Activated gamma-delta T cell treated with anti-CD3 and anti-CD28 coated beads, Interleukin-2, amount 50 U/mL, for 16 hours (primary cell): ENCODE measurements at places on chromosomes 5 and 9.

- no peak for DNase-seq
Observed at GRCh38 chr5:93995126-93995621, 253.8 kb upstream of the POU5F2 start.

DNA sequence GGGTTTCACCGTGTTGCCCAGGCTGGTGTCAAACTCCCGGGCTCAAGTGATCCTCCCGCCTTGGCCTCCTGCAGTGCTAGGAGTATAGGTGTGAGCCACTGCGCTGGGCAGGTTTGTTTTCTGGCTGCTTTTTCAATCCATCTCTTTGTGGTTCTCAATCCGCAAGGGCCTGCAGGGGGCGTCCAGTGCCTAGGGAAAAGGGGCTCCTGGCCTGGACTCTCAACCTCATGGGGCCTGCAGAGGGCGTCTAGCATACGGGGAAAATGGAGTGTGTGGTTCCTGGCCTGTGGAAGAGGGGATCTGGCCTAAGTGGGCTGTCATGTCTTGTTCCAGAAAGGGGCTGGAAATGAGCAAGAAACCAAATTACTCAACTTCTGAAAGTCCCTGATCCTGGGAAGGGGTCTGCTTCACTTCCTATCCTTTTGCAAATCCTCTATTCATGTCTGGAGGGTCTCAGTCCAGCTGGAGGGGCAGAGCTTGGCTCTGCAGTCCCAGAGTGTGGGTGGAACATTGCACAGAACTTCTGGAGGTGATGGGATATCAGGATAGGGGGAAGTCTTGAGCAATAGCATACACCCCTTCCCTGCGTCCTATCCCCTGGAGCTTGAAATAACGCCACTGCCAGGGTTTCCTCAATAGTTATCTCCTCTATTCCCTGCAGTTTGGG is 12.7 kb upstream of the CCL27 start:
- DNase-seq, result no peak

GRCh38 chr9:117444501-117444900 is 29.6 kb upstream of the ASTN2 start:
- no peak for DNase-seq

GRCh38 chr5:139893873-139894272 is 98.3 kb downstream of the PSD2 start:
- no peak for DNase-seq

DNA sequence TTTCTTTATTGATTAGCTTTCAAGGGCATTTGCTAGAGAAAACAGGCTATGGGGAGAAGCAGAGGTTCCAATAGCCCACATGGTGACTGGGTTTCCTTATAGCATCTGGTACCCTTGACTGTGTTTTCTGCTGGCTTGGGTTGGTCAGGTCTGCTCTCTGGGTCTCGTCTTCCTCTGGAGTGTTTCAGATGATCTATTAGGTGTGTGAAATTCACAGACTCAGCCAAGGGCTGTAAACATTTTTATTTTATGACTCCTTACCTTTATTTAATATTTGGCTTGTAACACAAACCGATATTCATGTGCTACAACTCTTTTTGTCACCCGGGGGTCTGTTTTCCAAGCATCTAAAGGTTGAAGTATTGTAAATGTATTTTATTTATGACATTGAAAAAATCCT is 338.9 kb downstream of the GADD45G start:
- DNase-seq, result no peak

DNA sequence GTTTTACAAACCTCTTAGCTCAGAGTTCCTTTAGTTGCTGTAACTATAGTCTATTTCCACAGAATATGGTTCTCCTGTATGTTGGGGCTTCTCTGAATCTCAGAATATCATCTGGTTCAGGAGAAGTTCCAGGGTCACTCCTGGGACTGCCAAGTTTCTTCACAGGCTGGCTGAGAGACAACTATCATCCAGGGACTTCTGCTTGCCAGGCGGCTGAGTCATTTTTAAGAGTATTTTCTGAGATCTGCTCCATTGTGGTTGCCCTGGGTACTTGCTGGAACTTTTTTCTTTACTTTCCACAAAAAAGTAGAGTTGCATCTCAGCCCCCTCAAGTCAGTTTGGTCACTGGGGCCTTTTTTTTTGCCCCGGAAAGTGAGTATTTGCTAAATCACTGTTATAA is 566.5 kb downstream of the LRRC70 start:
- DNase-seq, result no peak

- no peak for DNase-seq
Observed at GRCh38 chr9:14961372-14962068, 51.3 kb upstream of the FREM1 start.

DNA sequence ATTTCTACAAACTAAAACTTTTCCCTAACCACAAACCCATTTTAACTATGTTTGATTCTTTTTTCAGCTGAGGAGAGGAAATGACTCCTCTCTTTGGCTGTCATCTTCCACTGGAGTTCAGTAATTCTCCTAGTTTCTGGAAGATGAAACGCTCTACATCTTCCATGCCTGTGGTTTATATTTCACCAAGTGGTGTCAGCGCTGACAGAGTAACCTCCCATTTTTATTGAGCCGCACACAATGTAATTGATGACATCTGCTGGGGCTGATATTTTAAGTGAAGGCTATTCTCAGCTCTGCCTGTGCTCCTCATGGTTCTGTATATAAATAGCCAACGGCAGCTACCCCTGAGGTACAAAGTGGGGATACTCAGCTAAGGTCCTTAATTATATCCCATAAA is 234.6 kb downstream of the SPOCK1 start:
- no peak for DNase-seq

DNA sequence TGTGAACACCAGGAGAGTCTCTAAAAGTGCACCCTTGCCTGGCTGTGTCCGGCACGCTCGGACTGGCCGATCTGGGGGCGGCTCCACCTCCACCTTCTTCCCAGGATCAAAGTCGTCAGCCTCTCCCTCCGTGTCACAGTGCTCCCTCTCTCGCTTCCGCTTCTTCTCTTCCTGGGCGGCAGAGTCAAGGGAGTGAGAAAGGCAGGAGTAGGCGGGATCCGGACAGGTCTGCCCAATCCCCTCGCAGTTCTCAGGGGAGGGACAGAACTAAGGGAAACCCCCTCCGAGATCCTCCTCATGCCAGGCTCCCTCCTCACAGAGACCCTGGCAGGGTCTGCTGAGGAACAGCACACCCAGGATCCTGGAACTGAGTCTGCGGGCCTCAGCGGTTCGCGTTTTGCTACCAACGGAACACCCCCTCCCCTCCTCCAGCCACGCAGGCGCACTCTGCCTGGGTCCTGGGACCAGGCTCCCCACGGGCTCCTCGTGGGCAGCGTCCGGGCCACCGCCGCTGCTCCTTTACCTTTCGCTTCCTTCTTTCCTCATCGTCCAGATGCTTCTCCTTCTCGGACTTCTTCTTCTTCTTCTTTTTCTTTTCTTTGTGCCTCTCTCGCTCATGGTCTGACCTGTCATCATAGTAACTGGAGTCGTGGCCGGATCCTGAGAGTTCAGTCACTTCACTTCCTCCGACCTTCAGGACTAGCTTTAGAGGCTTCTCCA is 1.3 kb downstream of the BRD9 start:
- no peak for DNase-seq

DNA sequence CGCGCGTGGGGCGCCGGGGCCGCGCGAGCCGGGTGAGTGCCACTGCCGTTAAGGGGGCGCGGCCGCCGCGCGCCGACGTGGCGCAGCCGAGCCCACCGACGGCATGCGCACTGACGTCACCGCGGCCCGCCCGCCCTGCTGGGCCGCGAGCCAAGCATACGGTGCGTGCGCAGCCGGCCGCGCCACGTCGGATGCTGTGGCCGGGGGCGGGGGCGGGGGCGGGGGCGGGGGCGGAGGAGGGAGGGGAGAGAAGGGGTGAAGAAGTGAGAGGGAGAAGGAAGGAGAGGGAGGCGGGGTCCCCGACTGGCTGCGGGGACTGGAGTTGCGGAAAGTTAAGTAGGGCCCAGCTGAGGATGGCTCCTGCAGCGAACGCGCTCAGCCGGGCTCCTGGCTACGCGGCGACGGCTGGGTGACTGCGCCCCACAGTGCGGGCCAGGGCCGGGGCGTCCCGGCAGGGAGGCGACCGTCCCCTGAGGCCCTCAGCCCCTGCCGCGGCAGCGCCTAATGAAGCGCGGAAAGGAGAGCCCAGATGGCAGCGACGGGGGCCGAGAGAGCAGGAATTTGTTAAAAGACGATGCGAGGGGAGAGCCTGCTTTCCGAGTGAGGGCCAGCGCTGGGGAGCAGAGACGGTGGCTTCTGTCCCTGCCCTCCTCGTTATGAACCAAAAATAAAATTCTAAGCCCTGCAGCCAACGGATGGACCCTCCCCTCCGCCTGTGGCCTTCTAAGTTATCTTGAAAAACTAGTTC is at the start of gene DAP:
DAP (minus strand) TSS at position 50 of the 748 bp plus-strand sequence. CDS start 166 bp downstream, outside the sequence.
- peak; percentile 76 for DNase-seq

DNA sequence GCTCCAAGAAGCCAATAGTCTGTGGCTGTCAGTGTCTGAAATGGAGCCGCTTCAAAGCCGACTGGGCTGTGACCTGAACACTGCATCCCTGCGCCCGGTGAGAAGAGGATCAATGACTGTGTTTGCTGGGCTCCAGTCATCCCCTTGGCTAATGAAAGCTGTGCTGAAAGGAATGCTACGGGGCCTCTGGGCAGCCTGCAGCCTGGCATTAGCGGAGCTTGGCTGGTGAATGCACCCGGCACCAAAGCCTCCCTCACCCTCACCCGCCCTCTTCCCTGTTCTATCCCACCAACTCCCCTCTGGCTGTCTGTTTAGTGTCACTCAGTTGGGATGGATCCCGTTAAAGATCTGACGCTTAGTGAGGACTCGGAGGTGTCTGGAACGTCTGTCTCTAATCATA is 355.3 kb downstream of the BNC2 start:
- DNase-seq, result no peak

DNA sequence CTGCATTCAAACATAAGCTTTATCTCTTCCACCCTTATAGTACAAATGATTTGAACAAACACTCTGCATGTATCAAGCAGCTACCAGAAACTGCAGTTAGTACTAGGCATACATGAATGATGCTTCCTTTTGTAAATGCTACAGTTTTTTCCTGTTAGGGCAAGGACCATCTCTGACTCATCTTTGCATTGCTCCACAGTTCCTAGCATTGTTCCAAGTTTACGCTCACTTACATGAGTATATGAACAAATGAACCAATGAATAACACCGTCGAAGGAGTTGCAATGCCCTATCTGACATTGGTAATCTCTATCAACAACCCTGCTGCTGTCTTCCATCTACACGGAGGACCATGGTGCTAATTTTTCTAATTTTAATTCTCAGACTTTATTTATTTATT is 2.1 kb upstream of the ALDH7A1 start:
- DNase-seq, result no peak

DNA sequence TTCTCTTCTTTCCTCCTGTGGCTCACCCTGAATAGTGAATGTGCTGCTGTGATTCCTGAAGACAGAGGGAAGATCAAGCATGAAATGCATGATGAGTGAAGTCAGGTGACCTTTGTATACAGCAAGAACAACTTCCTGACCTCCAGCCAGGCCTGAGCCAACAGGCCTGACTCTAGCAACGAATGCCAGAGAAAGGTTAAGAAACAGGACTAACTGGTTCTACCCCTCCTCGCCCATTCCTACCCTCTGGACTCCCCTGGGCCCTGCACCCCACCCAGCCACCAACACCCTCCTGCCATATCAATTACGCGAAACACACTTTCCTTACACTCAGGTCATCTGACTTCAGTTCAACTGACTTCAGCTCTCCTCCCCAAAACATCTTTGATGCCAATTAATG is 4.9 kb downstream of the SUSD1 start:
- DNase-seq, result no peak

DNA sequence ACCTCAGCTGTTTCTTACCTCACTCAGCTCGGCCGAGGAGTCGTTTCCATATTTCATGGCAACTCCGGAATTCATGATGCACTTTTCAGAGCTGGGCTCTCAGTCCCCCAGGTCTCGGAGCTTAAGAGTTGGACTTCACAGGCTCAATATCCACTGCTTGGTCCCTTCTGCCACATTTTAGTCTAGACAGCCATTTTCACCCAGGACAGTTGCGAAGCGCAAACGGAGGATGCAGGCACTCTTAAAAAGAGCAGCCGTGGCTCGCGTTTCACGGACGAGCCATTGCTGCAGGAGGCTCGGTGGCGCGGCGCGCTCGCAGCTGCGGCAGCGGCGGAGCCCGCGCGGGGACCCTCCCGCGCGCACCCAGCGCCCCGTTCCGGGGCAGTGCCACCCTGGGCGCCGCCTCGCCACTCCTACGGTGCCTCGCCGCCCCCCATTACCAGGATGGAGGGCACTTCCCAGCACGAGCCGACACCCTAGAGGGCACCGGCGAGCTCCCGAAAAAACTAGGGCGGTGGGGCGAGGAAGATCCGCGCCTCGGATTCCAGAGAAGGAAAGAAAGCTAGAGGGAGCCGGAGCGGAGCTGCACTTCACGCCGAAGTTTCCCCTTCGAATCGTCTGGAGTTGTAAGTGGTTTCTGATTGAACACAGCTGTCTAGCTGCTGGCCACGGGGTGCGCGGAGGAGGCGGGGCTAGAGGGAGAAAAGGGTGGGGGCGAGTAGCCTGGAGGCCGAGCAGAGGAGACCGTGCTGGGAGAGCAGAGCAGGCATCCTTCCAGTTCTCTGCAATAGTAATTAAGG is 140.3 kb downstream of the TSSK1B start:
- DNase-seq, result peak; percentile 61

DNA sequence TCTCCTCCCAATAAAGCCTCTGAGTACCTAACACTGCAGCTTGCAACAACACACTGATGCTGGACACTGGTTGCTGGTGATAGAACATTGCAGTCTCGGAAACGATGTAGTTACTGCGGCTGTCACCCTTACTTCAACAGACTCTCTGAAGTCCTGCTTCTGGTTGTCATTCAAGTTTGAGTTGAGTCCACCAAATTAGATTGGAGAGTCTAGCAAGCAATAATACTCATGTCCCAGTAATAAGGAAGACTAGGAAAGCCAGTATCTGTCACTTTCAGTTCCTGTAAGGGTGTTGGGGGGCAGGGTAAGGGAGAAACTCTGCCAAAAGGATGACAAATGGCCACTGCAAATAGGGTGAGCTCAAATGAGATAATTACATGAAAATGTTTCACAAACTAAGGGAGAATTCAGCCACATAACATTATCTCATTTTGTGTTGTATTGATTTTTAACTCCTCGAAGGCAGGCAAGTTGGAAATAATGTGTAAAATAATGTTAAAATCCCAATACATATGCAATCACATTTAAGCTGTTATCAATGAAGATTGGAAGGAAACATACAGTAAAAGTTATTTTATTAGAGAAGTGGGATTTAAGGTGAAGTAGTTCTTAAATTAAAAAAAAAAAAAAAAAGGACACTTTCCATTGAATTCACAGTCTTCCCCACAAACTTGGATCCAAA is 849 bp upstream of the IFT74 start:
- no peak for DNase-seq

- DNase-seq, result no peak
Observed at GRCh38 chr9:2299156-2299842, 284.2 kb downstream of the SMARCA2 start.

GRCh38 chr9:3746296-3747275 is 220.8 kb upstream of the RFX3 start:
- no peak for DNase-seq

DNA sequence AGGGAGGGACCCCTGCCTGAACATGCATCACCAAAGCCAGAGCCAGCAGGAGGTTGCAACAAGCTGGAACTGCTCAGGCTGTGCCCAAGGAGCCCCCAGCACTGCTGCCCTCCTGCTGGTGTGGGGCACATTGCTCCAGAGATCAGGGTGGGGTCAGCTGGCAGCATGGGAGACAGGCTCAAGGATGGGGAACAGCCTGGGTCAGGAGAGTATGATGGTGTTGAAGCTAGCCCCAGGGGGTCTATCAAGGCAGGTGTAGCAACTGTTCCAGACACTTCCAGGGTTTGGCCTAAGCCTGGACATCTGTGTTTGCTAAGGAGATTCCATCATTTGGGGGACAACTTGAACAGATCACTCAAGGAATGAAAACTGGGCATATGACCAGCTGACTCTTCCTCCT is 133.1 kb downstream of the ATPSCKMT start:
- DNase-seq, result no peak
